Stimulated activated CD8-positive, alpha-beta memory T cell treated with anti-CD3 and anti-CD28 coated beads, Interleukin-15, amount 100 ng/mL, for 1 hour (primary cell): ENCODE measurements at places on chromosomes 7 and 10.

GRCh38 chr7:22576612-22577469 is 76.9 kb upstream of the STEAP1B start:
- DNase-seq = no peak

DNA sequence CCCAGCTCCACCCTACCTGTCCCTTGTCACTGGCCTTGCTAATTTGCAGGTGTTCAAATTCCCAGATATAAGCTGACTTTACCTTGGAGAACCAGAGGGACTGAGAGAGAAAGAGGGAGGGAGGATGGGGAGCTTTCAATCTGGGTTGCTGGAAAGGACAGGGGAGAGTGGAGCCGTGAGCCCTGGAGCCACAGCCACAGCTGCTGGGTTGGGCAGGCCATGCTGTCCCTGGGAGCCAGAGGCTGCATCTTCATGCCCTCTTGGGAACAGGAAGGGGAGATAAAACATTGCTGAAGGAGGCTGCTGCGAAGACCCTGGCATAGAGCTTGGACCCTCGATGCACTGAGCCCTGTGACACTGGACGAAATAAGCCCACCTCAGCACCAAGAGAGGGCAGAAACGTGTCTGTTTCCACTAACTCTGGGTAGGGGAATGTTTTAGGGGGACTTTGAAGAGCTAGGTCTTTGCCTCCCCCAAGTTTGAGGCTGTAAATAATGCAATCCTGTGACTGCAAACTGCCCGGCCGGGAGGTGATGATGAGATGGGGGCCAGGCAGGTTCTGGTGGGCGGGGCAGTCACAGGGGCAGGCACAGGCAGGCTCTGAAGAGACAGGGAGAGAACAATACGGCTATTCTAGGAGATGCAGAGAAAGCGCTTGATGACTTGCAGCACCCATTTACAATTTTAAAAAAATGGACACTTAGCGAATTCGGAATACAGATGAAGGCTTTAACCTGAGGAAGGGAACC is 5.8 kb upstream of the JAKMIP3 start:
- DNase-seq = no peak

DNA sequence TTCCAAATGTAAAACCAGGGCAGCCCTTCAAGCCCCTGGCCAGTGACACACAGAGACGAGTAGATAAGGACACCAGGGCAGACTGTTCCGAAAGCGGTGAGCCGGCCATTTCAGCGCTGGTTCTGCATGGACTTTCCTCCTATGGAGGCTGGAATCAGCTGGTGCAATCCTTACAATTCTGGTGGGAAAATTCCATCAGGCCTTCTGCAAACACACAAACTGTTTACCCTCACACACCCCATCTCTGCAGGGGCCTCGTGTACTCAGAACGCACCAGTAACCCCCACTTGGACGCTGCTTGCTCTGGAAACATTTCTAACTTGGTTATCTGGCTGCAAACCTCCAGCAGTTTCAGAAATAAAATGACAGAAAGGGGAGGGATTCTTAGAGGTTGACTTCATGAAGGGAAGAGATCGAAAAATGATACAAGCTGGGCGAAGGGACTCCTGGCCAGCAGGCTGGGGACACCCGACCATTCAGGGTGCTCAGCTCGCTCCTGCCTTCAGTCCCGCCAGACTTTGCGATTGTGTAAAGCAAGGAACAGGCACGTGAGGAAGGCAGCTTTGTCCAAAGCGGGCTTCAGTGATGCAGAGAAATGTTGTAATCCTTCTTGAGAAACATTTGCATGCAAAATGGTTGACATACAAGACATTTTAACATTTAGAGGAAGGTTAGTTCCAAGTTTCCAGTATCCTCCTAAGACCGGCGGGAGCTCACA is 19.7 kb upstream of the SHH start:
- DNase-seq = no peak

GRCh38 chr7:17307969-17308648 is 9.7 kb downstream of the AHR start:
- no peak for DNase-seq

- DNase-seq = no peak
These were observed 35.6 kb downstream of the VPS41 start for GRCh38 chr7:38873433-38873832.

GRCh38 chr10:101672536-101672935 is 22.4 kb downstream of the FBXW4 start:
- no peak for DNase-seq

DNA sequence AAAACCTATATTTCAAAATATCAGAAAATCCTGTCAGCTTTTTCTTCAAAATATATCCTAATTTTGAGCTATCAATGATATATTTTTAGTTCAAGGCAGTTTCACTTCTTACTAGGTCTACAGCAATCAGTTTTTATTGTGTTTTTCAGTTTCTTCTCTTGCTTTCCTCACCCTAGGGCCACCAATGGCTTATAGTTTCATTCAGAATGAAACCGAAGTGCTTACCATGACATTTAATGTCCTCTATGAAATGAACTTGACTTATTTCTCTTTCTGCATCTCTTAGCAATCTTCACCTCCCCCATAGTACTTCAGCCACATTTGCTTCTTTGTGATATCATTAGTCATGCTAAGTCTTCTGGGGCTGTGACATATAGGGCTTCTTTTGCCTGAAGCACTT is 100.3 kb downstream of the ARL5B start:
- no peak for DNase-seq

- no peak for DNase-seq
These were observed 7.1 kb downstream of the CPVL start for GRCh38 chr7:29139191-29139590.

DNA sequence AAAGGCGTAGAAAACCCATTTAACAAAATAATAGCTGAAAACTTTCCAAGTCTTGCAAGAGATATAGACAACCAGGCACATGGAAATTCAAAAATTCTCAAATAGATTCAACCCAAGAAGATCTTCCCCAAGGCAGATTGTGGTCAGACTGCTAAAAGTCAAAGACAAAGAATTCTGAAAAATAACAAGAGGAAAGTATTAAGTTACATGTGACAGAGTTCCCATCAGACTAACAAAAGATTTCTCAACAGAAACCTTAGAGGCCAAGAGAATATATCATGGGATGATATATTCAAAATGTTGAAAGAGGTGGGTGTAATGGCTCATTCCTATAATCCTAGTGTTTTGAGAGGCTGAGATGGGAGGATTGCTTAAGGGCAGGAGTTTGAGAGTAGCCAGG is 59.8 kb downstream of the TMEM178B start:
- DNase-seq = no peak

DNA sequence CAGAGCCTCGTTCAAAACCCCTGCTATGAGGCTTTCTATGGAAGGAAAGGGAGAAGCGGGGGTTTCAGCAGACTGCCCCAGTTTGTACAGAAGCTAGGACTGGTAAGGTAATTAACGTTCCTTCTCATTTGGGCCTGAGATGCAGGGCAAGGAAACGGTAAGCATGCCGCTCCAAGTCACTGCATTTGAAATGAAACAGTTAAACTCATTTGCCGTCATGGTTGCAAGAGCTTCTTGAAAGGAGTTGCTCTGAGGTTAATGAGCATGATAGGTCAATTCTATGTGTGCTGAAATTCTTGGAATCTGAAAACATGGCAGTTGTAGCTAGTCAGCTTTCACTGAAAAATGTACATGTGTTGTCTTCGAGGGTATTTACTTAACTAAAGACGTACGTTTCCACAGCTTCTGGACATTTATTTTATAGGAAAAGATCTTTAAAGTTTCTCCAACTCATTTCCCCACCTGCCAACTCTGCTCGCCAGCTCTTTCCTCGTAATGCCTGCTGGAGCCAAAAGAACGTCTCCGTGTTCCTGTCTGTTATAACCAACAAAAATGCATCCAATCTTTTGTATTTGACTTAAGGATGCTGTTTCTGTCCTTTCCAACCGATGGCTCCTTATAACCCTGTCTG is 73.3 kb downstream of the ADAM12 start:
- DNase-seq = no peak

DNA sequence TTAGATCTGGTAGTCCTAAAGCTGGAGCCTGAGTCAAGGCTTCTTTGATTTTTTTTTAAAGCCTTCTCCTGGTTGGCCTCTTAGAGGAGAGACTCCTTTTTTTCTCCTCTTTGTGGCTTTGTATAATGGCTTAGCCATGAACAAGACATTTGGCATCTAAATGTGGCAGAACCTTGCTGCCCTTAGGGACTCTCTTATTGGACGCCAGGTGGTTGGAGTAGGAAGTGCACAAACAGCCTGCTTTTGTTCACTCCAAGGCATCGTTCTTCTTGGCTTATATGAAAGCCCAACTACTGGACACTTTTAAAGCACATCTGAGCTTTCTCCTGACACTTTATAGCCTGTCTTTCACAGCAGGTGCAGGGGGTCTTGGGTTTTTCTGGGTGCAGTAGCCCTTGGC is 25.0 kb downstream of the ZPBP start:
- DNase-seq = no peak

GRCh38 chr10:113063043-113063967 is 113.3 kb downstream of the TCF7L2 start:
- no peak for DNase-seq

- no peak for DNase-seq
These were observed 74.4 kb downstream of the NHLRC2 start for GRCh38 chr10:113928830-113929229.

DNA sequence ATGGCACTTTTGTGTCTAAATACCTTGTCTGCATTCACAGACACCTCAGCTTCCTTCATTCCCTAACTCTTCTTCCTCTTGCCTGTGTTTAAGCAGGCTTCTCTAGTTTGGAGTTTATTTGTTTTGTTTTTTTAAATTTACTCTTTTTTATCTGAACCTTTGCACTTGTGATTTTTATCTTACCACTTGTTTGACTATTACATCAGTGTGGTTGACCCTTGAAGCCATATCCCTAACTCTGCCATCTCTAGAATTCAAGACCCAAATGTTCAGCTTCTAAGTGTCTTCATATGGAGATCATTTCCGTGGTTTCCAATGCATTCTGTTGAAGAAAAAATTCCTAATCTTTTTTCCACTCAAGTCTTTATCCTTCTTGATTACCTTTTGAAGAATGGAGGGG is 233.3 kb downstream of the KIAA1217 start:
- no peak for DNase-seq

DNA sequence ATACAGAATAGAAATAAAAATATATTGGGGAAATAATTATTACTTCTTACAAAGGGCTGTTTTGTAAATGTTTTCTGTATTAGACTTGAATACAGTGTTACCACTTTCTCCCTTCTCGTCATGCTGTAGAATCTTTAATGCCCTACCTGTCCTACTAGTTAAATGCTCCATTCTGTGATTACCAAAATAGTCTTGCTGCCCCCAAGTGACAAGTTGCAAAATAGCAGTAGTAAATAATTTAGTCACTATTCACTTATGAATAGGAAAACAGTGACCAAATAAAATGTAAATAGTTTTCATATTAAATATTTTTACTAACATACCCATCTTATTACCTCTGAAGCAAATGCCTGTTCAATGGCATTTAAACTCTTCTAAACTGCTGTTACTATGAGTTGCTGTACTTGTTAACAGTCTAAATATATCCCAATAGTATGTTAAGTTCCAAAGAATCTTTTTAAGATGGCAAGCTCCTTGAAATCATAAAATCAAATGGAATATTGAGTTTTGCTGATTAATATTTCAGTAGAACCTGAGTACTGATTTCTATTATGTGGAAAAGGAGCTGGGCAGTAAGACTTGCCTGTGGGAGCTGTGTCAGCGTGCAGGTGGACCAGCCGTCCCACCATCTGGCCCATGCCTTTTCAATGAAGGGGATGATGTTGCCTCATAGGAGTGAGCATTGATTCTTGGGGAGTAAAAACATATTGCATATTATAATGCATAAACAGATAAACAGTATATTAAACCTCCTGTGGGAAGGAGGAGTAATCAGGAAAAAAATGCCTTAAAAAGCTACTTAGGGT is 18.1 kb upstream of the OIT3 start:
- DNase-seq = no peak

- DNase-seq = no peak
These were observed 136.9 kb downstream of the CUBN start for GRCh38 chr10:16992611-16993119.

- no peak for DNase-seq
These were observed 42.4 kb upstream of the NCAPG2 start for GRCh38 chr7:158746957-158747356.

DNA sequence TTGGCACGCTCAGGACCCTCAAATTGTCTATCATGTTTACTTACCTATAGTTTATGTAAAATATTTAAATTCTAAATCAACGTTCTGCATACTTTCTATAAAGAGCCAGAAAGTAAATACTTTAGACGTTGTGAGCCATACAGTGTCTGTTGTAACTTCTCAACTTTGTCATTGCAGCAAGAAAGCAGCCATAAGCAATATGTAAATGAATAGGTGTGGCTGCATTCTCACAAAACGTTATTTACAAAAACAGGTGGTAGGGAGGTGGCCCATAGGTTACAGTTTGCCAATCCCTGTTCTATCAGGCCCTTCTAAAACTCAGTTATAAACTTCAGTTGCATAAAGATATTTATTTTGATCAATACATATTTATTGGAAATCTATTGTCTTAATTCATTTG is 12.1 kb upstream of the NPY start:
- no peak for DNase-seq

DNA sequence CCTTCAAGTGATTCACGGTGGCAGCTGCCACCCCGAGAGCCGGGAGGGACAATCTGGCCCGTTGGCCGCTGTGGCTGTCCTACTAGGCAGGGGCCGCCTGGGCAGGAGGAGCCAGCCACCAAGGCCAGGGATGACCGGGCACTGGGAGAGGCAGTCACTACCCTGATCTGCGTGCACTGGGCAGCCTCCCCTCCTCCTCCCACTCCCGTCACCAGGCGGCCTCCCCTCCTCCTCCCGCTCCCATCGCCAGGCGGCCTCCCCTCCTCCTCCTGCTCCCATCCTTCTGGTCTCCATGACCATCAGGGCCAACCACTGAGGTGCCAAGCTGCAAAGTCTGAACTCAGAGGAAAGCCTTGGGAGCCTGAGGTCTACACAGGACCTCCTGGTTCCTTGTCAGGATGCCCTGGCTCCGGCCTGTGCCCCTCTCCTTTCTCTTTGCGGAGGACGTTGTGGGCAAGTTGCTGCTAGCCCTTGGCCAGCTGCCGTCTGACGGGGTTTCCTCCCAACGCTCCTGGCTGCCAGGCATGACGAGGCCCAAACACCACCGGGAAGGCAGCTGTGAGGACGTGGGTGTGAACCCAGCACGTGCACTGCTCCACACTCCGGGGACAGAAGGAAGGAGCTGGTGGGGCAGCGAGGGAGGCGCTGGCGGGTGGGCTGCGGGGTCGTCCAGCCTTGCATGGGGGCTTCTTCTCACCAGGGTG is 131.1 kb downstream of the WDR37 start:
- no peak for DNase-seq

DNA sequence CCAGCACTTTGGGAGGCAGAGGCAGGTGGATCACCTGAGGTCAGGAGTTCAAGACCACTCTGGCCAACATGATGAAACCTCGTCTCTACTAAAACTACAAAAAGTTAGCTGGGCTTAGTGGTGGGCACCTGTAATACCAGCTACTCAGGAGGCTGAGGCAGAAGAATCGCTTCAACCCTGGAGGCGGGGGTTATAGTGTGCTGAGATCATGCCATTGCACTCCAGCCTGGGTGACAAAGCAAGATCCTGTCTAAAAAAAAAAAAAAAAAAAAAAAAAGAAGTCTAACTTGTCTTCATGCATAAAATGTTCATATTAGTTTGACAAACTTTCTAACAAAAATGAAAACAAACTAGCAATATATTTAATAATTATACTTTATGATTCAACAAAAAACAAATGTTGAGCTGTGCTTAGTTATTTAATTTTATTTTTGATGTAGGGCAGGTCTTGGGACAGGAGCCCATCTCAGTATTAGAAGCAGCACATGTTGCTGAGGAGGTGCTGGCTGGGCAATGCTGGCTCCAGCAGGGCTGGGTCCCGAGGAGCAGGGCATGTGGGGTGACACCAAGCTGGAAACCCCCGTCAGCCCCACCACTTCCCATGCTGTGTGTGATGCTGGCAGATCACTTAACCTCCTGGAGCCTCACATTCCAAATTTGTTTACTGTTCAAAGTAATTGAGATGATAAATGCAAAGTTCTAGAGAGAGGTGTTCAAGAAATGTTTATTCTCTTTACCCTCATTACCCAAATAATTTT is 335.3 kb upstream of the KLF6 start:
- DNase-seq = no peak
